ENCODE measurements at places on chromosomes 16 and 17.

DNA sequence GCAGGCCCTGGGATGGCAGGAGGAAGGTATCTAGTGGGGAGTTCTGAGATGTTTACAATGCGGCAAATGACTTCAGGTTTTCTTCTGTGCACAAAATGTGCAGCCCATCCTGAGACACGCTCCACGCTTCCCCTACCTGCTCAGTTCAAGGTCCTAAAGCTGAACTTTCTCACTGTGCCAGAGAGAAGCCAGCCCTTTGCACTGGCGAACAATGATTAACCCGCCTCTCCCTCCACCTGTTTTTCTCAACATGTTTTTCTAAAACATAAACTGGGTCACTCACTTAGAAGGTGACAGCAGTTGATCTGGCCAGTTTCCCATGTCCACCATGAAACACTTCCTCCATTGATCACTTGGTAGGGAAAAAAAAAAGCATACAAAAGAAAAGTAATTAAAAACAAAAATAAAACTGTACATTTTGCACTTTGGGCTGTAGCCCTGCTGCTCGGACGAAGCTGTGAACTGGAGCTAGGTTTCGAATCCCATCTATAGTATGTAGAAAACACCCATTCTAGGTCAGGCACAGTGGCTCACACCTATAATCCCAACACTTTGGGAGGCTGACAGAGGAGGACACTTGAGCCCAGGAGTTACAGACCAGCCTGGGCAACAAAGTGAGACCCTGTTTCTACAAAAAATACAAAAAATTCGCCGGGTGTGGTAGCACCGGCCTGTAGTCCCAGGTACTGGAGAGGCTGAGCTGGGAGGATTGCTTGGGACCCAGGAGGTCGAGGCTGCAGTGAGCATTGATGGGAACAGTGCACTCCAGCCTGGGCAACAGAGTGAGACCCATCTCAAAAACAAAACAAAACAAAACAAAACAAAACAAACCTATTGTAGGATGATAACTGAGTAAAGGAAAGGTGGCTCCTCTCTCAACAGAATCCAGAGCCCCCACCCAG, 6.1 kb upstream of the G6PC1 start:
- DNase-seq: no peak

- no peak for DNase-seq
Measured at GRCh38 chr17:5536866-5537650, 47.3 kb downstream of the NLRP1 start.

DNA sequence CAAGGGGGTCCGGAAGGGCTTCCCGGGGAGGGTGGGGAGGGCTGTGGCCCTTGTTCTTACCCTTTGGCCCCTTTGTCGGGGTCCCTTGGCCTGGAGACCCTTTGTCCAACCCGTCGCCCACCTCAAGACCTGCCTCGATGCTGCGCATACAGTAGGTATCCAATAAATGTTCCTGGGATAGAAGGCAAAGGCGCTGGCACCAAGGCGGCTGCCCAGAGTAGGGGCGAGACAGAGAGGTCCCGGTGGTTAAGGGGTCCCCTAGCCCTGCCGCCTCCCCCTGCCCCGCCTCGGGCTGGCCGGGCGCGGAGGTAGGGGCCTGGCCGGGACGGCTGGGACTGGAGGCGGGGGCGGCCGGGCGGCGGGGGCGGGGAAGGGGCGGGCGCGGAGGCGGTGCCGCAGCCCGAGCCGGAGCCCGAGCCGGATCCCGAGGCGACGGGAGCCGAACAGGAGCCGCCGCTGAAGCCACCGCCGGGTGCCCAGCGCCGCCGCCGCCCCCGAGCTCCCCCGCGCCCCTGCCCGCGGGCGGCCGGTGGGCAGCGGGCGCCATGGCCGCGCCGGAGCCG, at the start of gene NHERF2:
Gene NHERF2 (plus strand): TSS at position 442 of the 563 bp plus-strand sequence. CDS start 104 bp downstream, at position 546.
- no peak for DNase-seq

DNA sequence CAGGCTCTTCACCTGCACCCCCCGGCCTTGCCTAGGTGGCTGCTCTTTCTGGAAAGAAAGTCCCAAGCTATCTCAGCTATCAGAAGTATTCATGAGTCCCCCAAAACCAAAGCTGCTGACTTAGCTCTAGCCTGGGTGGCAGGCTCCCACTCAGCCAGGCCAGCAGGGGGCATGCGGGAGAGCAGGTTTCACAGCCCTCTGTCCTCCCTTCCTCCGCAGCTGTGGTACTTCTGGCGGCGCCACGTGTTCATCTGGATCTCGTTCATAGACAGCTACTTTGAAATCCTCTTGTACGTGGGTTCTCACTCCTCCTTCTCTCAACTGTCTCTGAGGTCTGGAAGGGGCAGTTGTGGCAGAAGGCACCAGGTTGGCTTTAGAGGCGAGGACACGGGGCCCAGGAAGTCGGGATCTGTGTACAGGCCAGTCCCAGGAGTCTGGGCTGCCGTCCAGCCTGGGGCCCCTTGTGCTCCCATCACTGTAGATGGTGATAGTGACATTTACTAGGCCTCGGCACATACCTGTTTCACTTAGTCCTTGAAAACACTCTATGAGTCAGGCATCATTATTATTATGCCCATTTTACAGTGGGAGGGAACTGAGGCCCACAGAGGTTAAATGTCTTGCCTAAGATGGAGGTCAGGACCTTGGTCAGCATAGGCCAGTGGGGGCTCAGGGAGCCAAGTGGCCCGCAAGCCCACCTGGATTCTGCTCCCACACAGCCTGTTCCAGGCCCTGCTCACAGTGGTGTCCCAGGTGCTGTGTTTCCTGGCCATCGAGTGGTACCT, 12.9 kb downstream of the TRPV2 start:
- no peak for DNase-seq

GRCh38 chr17:30917050-30917449, 4.7 kb upstream of the ADAP2 start:
- no peak for DNase-seq

GRCh38 chr16:31006086-31006385, 4.4 kb downstream of the STX1B start:
- no peak for DNase-seq

DNA sequence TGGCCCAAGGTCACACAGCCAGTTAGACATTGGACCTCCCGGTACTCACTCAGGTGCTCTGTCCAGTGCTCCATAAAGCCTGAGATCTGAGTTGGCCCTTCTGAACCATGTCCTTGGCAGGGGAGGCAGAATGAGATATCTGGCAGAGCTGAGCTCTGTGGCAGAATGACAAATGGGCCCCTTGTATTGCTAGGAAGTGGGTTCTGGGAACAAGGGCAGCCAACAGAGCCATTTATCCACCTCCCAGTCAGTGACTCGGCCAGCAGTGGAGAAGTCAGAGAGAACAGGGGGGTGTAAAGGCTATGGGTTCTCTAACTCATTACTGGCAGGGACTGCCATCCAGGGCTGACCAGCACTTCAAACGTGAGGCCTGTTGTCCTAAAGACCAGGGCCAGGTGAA, 117.1 kb upstream of the NLRP1 start:
- DNase-seq: no peak

DNA sequence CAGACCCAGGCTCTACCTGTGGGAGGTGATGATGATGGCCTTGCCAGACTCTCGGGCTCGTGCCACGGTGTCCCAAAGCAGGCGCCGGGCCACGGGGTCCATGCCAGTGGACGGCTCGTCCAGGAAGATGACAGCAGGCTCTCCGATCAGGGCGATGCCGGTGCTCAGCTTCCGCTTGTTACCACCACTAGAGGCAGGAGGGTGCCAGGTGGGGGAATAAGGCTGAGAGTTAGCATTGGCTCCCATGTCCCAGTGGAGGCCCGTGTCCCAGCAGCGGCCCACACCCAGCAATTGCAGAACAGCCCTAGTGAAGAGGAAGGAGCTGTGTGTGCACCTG, 10.3 kb upstream of the RNPS1 start:
- DNase-seq: no peak

- no peak for DNase-seq
Measured at GRCh38 chr17:40090237-40091119, 9.9 kb downstream of the NR1D1 start.

DNA sequence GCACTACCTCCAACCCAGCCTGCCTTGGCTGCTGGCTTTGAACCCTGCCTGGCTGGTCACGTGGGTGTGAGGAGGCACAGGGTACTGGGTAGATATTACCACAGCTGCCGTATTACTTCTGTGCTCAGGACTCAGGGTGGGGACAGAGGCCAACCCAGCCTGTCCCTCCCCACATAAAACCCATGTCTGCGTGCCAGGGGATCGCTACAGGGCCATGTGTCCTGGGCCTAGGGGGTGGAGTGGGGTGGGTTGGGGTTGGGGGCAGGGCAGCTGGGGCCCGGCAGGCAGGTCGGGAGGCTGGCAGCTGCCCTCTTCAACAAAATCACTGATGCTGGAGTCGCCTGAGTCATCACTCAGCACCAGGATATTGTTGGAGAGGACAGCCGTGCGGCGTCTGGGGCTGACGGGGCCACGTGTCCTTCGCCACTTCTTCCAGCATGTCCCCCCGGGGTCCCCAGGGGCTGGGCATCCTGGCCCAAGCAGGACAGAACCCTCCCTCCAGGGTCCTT, 39.7 kb upstream of the PVALEF start:
- no peak for DNase-seq

DNA sequence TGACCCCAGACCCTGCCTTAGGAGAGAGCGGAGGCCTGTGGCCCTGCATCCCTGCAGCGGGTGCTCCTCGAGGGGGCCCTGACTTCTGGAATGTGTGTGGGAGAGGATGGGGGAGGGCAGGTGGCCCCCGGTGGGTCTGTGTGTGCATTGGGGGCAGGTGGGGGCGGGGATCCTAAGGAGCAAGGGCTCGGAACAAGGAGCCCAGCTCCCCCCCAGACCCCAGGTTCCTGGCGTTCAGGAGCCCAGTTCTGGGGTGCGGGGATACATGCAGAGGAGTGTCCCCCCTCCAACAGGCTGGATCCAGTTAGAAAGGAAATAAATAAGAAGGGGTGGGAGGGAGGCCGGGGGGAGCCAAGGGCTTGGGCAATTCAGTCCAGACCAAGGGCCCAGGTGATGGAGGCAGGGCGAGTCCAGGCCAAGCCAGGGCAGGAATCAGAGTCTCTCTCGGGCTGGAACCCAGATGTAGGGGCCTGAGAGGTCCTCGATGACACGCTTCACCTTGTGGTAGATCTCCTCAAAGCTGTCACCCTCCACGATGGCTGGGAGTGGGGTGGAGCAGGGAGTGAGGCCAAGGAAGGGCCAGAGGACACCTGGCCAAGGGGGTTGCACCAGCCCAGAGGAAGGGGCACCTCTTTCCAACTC, 11.2 kb upstream of the ASGR1 start:
- DNase-seq: no peak

DNA sequence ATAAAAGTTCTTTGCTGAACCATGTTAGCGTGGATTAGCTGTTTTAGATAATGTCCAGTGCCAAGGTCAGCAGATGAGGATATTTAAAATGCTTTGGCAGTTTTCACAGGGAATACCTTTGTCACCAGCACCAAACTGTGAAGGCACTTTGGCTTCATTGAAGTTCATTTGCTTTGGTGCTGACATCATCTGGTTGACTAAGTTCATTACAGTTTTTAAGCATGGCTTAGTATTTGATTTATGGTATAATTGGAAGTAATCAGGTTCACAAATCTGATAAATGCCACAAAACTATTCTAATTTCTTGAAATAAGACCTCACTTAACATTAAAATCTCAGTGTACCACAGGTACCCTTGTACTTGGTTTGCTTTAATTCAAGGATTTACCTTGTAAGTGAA, 4.3 kb downstream of the GID4 start:
- no peak for DNase-seq

DNA sequence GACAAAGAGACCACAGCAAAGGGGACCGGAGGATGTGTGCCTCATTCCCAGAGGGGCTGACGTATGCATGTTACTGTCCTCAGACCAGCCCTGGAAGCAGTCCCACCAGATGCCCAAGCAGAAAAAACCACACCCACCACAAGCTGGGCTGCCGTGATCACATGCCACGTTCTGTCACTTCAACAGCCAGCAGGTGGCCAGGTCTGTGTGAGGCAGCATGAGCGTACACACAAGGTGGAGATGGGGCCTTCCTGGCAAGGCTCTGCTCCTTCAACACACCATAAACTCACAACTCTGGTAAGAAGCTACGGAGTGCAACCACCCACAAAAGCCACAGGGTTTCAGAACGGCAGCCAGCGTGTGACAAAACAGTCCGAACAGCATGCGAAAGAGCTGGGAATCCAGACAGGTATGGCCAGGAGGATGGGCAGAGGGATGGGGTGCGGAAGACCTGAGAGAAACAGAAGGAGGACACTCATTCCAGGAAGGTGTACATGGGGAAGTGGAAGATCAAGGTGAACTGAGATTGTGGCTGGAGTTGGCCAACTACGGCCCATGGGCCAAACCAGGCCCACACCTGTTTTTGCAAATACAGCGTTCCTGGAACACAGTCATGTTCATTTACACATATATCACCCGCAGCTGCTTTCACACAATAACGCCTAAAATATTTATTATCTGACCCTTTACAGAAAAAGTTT, 27.9 kb downstream of the MBTPS1 start:
- DNase-seq: no peak

GRCh38 chr16:17305694-17306093, 165.1 kb downstream of the XYLT1 start:
- DNase-seq: no peak

DNA sequence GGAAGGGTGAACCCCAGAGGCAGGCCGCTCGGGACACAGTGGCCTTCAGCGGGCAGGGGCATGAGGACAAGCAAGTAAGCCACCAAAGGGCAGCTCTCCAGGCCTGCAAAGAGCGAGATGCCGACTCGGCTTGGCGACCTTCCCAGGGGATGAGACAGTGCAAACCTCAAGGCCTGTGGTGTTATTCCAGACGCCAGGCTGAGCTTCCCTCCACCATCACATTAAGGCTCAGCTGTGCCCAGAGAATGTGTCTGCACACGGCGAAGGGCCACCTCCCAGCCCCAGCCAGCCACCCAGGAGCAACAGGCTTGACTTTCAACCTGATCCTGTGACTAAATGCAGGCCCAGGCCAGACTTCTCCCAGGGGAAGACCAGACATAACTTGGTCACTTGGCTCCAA, 251.4 kb downstream of the SOX9 start:
- no peak for DNase-seq

- no peak for DNase-seq
Measured at GRCh38 chr16:48608452-48608851, 1.5 kb downstream of the N4BP1 start.

DNA sequence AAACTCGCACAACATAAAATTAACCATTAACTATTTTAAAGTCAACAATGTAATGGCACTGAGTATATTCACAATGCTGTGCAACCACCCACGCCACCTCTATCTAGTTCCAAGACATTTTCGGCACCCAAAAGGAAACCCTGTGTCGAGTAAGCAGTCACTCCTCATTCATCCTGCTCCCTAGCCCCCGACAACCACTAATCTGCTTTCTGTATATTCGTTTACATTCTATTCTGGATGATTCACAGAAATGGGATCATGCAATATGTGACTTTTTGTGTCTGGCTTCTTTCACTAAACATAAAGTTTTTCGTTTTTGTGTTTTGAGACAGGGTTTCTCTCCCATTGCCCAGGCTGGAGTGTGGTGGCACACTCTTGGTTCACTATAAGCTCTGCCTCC, 42.2 kb upstream of the HAPSTR1 start:
- DNase-seq: no peak

- DNase-seq: no peak
Measured at GRCh38 chr16:28931801-28932225, at the start of gene CD19. Gene CD19 (plus strand): TSS chr16:28931971. CDS start chr16:28932001, 30 bp downstream.
